ENCODE measurements at places on chromosomes 13 and 19.

DNA sequence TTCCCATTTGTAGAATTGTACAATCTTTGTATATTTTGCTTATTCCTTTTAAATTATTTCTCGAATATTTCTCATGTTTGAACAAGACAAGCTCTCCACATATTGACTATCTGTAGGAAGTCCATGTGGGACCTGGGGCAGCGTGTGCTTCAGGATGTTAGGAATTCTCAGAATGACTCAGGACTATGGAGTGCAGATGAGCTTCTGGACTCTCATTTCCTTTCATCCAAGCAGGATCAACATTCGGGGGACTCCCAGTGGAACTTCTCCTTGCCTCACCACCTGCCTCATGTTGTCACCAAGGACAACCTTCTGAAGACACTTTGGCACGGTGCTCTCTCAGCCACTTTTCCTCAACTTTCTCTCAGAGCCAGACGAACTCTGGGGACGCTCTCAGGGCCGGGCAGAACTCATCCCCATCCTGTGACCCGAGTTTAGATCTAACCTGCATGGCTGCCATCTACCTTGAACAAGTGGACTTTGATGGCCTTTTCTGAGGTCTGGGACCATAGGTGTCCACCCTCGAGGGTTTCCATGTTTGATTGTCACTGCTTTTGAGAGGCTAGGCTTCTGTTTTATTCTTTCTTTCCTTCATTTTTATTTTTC lies 441.7 kb downstream of the IRS2 start:
- DNase-seq = no peak

GRCh38 chr19:662207-662961 lies 630 bp downstream of the RNF126 start:
- no peak for DNase-seq

- DNase-seq = peak; percentile 49
These were observed 104.4 kb downstream of the TM9SF2 start for GRCh38 chr13:99605420-99606323.

GRCh38 chr13:110983241-110983640 lies 68.4 kb upstream of the ANKRD10 start:
- no peak for DNase-seq

DNA sequence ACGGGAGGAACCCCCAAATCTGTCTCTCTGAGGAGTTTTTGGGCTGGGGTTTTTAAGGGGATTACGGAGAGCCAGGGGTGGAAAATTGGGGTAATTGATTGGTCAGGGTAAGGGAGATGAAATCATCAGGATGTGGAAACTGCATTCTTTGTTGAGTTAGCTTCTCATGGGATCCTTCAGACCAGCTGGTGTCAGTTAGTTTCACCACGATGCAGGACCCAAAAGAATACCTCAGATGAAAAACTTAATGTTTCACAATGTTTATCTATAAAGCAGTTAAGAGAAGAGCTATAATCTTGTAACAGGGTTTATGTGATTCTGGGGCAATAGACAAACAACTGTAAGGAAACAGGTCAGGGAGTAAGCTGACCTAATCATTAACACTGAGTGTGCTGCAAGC lies 230.8 kb downstream of the POU4F1 start:
- no peak for DNase-seq

DNA sequence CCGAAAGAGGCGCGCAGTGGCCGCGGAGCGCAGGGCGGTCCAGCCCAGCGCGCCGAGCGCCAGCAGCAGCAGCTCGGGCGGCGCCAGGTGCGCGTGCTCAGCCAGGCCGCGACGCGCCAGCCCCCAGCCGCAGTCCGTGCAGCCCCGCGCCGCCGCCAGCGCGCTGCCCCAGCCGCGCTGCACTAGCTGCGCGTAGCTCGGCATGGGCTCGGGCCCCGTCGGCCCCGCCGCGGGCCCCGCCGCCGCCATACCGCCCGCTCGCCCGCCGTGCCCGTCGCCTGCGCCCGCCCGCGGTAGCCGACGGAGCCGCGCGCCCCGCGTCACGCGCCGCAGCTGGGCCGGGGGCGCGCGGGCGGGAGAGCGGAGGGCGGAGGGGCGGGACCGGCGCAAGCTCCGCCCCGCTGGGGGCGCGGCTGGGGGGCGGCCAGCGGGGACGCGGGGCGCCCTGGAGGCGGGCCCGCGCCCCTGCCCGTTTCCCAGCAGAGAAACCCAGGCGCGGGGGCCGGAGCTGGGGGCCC lies at the start of gene CERS1:
TSS of gene CERS1 (minus strand) at position 335 of the 518 bp plus-strand sequence. CDS start at position 249, 86 bp downstream.
- DNase-seq = no peak

- no peak for DNase-seq
These were observed 17.3 kb downstream of the RHPN2 start for GRCh38 chr19:33047422-33047821.

- peak; percentile 12 for DNase-seq
These were observed 5.7 kb downstream of the FGF9 start for GRCh38 chr13:21676611-21677021.

Data from left renal pelvis (tissue), 4 donors.